Bronchial epithelial cell (primary cell): ENCODE measurements at places on chromosomes 4 and X.

DNA sequence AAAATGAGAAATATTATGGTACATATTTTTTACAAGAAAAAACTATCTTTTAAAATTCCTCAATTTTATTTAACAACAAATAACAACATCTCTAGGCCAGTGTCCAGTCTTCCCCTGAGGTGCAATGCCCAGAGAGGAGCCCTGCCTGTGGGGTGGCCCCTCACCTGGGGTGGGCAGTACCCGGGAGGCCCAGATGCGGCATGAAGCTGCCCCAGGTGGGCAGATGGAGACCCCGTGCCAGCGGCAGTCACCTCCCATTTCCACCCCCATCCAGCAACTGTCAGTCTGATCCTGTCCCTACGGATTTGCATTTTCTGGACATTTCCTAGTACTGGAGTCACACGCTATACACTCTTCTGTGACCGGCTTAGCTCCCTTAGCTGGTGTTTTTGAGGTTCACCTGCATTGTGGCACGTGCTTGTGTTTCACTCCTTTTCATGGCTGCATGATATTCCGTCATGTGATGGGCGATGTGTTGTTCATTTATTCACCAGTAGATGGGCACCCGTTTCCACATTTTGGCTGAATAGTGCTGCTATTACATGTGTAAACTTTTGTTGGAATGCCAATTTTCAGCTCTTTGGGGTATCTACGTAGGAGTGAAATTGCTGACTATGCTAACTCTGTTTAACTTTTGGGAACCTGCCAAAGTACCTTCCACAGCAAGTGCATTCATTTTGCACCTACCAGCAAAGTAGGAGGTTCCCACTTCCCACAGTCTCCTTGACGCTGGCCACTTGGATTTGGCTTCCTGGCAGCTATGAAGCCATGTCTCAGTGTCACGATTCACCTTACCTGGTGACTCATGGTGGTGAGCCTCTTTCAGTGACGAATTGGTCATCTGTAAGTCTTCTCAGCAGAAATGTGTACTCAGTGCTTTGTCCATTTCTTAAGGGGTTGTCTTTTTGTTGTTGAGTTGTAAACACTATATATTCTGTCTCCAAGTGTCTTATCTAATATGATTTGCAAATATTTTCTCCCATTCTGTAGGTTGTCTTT lies 11.7 kb upstream of the MAEA start:
- peak; percentile 50 for DNase-seq

DNA sequence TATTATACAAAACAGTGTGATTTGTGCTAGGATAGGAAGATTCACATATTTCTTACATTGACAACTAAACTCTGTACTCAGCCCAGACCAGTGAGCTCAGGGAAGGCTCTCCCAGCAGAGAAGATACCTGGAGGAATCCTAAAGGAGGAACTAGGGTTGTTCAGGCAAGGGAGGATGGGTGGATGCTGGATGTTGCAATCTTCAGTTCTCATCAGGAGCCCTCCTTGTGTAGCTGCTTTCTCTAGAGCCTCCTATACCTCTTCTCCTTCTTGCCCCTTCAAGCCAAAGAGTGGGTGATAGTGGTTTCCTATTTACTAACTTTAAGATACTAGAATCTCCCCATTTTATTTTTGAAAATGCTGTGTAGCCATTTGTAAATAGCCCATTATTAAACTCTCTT lies 117.3 kb downstream of the NKX6-1 start:
- DNase-seq = no peak

DNA sequence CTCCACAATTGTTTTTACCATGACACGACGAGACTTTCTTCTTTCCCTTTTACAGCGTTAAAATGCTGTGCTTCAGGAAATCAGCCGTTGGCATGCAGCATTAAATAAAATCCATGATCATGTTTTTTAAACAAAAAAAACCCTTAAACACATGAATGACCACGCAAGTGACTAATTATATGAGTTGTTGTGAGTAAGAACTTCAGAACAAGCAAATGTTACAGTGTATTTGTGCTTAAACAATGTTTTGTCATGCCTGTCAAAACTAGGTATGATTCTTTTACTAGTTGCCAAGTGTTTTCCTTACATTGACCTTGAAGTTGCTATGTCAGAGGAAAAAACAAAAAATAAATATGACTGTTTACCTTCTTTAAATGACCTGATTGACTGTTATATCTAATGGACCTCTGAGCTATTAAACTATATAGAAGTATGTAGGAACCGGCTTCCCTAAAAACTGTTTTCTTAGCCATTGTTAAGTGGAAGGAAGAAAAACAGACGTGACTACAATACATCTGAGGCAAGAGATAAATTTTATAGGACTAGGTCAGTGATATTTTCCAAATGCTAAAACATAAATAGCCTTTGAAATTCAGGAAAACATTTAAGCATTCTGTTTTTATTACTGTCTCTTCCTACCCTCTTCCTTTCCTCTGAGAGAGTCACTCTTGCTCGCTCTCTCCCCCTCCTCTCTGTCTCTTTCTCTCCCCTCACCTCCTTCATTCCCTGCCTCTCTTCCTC lies 197.1 kb downstream of the PALLD start:
- peak; percentile 80 for DNase-seq

DNA sequence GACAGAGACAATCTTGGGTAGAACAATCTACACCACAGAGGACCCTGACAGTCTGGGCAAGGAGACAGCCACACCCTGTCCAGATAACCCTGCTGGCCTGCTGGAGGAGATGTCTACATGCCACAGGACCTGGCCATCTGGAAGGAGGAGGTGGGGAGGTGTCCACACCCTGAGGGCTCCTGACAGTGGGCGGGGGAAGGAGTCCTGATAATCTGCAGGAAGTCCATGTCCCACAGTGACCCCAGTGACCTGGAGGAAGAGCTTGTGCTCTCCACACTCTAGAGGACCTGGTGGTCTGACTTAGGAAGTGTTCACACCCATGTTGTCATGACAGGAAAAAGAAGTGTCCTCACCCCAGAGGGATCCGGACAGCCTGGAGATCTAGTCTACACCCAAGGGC lies 5.5 kb downstream of the SUV39H1 start:
- DNase-seq = no peak

GRCh38 chr4:42371305-42372252 lies 25.7 kb upstream of the SHISA3 start:
- peak; percentile 64 for DNase-seq

DNA sequence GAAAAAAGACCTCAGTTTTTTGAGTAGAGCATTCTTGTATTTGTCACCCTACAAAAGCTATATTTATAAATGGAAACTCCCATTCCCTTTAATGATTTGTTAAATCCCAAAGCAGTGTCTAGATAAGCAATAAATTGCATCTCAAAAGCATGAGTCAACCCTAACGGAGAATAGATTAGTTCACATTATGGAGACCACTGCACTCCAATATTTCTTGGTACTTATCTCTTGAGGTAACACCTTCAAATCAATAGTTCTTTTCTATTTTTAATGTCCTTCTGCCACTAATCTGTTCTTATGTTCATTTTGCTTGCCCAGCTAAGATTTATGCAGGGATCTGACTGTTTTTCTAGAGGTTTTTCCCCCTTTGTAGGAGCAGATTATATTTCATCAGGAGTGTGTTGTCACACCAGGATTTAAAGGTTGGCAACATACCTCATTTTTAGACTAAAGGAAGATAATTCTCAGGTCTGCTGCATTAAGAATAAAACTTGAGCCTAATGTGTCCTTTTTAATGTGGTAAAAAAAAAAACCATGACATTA lies 91.4 kb upstream of the ADGRG2 start:
- no peak for DNase-seq

DNA sequence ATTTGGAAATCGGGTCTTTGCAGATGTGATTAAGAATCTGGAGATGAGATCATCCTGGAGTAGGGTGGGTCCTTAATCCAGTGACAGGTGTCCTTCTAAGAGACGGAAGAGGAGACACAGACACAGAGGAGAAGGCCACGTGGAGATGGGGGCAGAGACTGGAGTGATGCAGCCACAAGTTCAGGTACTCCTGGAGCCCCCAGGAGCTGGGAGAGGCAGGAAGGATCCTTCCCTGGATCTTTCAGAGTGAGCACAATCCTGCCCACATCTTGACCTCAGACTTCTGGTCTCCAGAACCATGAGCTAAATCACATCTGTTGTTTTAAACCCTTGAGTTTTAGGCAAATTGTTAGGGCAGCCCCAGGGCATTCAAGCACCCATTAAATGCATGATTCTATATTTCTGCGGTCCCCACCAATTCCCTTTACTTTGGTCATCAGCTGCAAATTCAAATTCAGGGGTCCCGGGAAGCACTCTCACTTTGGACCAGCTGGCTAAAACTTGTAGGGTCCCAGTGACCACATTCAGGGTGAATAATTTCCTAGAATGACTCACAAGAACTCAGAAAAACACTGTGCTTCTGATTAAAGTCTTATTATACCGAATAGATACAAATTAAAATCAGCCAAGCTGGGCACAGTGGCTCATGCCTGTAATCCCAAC lies 12.8 kb upstream of the AKAP17A start:
- no peak for DNase-seq

GRCh38 chrX:96407501-96407900 lies 277.1 kb upstream of the DIAPH2 start:
- peak; percentile 55 for DNase-seq
